ENCODE measurements at places on chromosomes 1 and 21.

DNA sequence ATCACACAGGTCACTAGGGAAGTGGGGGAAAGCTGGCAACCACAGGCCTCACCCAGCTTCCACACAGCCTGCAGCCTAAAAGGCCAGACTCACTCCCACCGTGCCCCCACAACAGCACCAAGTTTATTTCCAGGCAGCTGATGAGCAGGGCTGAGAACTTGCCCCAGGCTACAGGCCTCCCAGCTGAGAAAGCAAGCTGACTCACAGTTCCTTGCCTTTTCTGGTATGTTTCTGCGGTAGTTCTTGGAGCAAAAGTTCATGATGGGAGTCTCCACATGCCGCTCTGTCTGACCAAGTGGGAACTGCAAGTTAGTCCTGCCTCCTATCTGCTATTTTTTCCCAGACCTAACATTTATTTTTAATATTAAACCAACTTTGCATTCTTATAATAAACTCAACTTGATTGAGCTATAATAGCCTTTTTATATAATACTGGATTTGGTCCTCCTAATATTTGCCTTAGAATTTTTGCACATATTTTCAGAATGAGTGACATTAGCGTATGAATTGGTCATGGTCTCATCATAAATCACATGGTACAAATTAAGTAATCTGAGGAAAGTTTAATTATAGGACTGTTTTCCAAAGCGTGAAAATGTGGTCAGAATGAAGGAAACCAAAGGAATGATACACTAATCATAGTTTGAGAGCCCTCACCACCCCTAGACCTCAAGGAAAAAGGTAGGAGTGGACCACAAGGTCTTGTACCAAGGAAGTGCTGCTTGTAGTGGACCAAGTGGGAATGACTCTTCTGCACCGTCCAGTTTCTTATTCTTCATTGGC, 30.7 kb downstream of the RPAP2 start:
- DNase-seq, result no peak

DNA sequence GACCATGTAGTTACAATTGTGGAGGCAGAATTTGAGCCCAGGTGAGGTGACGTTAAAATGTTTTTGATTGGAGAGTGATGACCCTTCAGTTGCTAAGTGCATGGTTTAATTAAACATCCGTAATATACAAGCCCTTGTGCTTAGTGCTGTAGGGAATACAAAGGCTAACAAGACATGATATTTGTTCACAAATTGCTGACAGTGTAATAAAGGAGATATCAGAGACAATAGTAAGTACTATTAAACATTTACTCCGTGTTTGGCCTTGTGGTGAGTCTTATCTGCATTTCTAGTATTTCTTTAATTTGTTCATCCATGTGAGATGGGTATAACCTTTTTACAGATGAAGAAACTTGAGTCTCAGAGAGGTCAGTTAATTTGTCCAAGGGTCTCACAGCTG, 37.9 kb downstream of the RLF start:
- DNase-seq, result no peak

DNA sequence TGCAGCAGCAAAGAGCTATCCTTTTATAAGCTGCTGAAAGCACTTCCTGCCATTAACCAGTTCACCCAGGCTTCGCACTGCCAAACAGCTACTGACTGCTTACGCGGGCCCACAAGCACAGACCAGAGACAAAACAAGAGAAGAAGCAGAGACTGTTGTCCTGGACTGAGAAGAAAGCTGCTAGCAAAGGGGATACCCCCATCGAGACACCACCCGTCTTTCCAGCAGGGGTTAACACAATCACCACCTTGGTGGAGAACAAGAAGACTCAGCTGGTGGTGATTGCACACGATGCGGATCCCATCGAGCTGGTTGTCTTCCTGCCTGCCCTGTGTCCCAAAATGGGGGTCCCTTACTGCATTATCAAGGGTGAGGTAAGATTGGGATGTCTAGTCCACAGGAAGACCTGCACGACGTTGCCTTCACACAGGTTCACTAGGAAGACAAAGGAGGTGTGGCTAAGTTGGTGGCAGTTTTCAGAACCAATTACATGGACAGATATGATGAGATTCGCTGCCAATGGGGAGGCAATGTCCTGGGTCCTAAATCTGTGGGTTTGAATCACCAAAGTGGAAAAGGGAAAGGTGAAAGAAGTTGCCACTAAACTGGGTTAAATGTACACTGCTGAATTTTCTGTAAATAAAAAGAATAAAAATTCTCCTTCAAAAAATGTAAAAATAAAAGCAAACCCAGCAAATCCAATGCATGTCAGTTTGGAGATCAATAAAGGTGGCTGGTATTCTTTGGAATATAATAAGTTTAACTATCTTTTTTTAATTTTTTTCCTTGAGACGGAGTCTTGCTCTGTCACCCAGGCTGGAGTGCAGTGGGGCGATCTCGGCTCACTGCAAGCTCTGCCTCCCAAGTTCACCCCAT, 1.2 kb downstream of the FMO5 start:
- no peak for DNase-seq

DNA sequence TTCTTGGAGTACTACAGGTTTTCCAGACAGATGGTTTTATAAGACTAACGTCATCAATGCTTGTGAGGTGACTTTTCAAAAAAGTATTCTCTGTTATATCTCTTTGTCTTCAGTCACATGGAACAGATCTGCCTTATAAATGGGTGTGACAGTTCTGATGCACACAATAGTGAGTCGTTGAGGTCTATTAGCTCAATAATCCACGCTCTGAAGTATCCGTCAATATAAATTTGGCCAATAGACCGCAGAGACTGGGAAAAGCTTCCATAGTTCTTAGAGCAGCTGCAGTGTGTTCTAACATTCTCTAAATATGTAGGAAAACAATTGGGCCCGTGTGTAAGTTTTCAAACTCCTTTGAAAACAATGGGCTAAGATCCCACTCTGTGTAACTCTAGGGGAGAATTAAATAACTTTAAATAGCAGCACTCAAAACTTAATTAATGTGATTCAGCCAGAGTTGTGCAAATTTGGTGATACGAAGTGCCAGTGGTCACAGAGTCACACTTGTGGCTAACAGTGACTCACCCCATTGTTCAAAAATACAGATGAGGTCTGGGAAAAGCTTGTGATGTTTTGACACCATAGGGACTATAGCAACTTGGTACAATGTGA, 316.0 kb downstream of the LMO4 start:
- DNase-seq, result no peak

DNA sequence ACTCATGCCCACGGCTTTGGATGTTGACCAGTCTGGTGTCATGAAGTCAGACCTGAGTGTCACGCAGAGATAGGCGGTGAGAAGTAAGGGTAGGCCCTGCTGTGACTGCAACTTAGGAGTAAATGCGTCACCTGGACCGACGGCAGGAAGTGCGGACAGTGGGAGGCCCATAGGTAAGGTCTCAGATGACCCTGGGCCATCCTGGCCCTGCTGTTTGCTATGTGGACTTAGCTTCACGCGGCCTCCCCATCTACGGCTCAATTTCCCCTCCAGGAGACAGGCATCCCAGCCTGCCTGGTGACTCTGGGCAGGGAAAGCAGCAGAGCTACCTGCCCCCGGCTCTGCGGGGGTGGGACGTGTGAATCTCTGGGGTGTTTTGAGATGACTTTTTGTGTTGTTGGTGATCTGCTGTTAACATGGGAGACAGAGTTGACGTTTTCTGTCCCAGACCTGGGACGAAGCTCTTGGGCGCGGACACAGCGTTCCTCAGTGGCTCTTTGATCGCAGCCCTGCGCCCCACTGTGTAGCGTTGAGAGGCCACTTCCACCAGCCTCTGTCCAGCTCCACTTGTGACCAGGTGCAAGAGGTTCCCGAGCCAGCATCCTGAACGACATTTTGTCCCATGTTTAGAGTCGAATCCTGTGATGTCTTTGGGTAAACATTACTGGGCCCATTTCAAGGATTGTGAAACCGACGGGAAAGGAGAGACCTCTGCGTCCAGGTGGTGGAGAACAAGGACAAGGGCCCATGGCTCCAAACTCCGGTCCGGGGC, 39.9 kb downstream of the CRYAA start:
- DNase-seq, result no peak

- no peak for DNase-seq
Measured at GRCh38 chr21:43004926-43005325, 30.6 kb downstream of the PKNOX1 start.

GRCh38 chr1:240575981-240576662, 35.8 kb downstream of the GREM2 start:
- no peak for DNase-seq

- DNase-seq, result no peak
Measured at GRCh38 chr1:171137580-171137979, 46.9 kb downstream of the FMO3 start.

DNA sequence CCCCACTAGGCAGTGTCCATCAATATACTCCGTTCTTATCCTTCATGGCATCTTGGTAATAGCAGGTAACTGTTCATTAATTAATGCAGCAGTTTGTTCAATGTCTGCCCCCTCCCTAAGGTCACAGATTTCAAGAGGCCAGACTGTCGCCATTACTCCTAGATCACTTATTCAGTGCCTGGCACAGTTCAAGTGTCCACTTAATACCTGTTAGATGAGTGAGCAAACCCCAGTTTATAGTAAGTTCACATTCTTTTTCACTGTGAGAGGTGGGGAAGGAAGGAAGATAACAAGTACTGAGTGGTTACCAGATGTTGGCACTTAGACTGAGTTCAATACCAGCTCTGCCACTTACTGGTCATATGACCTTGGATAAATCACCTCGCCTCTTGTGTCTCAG, 36.4 kb downstream of the OPRD1 start:
- no peak for DNase-seq

- DNase-seq, result no peak
Measured at GRCh38 chr1:63623952-63624351, 30.7 kb downstream of the PGM1 start.

DNA sequence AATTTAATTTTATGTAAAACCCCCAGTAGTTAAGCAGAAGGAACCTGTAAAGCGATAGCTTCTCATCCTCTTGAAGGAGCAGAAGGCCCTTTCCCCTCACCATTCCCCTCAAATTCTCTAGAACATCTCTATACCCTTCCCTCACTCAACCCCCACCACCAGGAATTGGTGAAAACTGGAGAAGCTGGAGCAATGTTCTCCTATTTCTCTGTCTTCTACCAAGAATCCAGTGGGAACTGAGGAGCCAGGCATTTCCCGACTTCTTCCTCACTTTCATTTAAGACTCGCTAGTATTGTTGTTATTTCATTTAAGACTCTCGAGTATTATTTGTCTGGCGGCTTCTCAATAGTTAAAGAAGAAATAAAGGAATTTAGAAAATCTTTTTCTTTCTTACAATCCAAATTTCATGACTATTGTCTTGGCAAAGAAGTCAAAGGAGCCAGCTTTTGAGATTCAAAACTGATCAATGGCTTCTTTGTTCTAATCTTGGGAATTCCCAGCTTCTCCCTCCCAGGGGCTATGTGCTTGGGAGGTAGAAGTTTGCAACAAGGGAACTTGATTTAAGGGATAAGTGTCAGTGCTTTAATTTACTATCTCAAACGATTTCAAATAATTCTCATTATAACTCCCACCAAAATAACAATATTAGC, 253.3 kb upstream of the ADGRL2 start:
- no peak for DNase-seq

DNA sequence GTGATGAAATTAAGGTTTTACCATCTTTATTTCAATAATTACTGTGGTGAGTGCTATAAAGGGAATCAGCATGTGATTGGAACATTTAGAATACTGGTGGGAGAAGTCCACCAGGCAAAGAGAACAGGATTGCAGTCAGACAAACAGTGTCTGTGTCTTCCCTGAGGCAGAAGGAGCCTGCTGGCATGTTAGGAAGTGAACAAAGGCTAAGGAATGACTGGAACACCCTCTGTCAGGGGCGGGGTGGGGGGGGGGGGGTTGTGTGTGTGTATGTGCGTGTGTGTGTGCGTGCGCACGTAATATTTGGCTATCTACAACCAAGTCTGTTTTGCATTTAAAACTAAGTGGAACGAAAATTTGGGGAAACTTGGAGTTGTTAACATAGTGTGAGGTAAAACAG, 30.2 kb downstream of the SRRM1 start:
- no peak for DNase-seq

GRCh38 chr1:231665101-231665500, 38.5 kb downstream of the DISC1 start:
- DNase-seq, result no peak

DNA sequence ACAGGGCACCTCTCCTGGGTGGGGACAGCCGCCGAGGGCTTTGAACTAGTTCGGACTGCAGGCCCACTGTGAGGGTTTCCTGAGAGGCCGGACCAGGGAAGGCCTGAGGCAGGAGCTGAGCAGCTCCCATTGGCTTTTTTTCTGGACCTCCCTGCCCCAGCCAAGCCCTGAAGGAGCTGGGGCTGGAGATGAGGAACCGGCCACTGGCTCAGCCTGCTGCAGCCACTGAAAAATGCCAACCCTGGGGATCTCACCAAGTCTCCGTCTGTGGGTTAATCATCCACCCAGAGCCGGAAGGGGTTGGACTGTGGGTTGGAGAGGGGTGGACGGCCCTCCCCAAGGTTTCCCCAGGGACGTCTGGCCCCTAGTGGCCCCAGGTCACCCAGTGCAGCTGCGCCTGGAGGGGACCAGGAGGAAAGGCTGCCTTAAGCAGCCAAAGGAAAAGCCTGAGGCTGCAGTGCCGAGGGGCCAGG, 2.5 kb downstream of the VWA1 start:
- no peak for DNase-seq

DNA sequence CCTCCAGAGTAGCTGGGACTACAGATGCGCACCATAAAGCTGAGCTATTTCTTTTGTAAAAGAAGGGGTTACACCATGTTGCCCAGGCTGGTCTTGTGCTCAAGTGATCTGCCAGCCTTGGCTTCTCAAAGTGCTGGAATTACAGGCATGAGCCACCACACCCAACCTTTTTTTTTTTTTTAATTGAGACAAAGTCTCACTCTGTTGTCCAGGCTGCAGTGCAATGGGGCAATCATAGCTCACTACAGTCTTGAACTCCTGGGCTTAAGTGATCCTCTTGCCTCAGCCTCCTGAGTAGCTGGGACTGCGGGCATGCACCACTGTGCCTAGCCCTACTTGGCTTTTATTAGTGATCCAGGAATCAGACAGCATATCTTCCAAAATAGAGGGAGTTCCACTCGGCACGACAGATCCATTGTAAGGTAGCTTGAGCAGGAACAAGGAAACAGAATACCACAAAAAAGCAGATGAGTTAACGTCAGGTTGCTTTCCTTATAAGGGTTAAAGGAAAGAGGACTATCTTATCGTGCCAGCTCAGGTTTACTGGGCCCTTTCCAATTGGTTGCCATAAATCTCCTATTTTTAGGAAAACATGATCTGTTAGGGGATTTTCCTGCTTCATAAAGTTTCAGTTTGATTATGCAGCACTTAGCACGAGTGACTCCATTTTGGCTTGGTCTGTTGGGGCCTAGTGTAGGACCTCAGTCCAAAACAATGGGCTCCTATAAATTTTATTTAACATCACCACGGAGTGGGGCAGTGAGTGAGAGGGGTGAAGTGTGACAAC, 45.2 kb downstream of the NENF start:
- no peak for DNase-seq

DNA sequence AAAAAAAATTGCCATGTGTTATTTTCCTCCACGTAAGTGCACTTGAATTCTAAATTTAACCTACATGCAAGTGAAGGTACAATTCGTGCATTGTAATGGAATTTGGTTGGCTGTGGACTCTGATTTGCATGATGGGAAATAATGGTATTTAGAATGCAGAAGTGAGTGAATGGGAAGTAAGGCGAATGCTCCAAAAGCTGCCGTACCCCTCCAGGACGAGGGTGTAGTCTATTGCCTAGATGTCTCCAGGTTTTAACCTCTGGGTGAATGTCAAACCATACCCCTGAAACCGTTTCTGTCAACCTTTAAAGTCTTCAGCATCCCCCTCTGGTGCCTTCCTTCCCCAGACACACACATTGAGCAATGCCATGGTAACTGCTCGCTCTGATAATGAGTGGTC, 44.5 kb downstream of the KIAA0040 start:
- no peak for DNase-seq
